ENCODE measurements at places on chromosomes 3 and 15.

DNA sequence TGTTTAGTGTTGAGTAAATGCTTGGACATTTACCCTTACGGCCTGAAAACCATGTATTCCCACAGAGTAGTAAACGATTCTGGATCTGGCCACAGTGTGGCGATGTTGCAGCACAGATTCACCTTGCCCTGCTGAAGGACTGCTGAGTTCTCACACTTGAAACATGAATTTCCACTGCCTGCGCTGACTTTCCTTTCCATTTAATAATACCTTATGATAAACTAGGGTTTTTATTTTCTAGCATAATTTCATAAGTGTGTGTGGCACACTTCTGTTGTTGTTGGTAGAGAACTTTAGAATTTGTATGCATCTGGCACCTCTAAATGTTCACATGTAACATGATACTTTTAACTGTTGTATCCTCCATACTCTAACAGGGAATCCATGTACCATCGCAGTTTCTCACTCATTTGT lies 53.9 kb downstream of the C3orf38 start:
- peak; percentile 67 for DNase-seq

GRCh38 chr15:35141743-35142471 lies 56.8 kb upstream of the NANOGP8 start:
- no peak for DNase-seq

DNA sequence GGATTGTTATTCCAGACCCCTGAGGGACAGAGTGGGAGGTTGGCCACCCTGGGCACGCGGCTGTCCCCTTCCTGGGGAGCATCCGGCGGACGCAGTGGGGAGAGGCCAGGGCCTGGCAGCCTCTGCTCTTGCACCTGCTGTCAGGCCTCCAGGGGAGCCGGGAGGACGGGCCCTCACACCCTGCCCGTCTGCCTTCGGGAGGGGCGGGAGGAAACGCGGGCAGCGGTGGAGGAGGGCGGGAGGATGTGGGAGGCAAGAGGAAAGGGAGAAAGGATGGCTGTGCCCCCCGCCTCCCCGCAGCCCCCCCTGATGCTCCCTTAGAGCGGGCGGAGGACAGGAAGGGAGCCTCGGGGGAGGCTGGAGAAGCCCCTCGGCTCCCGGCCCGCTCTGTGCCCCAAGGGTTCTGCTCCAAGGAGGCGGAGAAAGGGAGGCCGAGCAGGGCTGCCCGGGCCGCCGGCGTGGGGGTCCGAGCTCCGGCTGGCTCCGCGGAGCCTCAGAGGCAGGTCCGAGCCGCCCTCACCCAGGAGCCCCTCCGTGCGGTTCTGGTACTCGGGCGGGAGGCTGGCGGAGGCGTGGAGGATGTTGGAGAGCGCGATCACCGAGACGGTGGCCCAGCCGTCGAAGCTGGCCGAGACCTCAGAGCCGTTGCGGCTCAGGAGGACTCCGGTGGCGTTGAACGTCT lies 40.9 kb downstream of the MUC20 start:
- no peak for DNase-seq

DNA sequence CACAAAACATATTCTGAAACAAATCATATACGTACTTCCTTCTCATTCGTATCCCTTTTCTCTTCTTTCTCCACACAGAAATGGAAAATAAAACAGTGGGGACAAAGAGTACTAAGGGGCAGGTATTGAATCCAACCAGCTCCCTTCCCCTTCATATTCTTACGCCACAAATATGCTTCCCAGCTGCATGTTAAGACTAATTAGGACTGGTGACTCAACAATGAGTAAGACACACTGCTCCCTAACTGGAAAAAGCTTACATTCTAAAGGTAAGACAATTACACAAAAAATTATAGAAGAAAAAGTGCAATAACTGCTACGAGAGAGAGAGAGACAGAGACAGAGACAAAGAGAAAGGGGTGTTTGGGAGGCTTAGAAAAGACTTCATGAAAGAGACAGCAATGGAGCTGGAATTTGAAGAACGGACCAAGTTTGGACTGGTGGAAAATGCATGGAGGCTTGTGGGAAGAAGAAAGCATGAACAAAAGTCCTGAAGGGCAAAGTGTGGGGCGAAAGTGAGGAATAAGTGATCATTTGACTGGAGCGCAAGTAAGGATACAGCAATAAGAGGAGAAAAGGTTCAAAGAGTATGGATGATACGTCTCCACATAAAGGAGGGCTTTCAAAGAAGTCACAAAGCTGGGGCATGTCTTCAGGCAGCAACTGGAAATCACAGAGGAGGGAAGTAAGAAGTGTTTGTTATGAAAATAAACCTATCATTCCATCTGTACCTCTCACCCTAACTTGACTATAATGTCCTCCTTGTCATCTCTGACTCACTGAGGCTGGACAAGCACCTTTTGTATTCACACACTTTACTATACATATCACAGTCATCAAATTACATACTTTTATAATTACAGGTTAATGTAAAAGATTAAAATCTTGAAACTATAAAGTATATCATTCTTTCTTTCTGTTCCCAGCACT lies 49.2 kb downstream of the RYK start:
- DNase-seq = no peak

GRCh38 chr15:51251556-51251955 lies 86.8 kb downstream of the CYP19A1 start:
- no peak for DNase-seq

GRCh38 chr3:108664266-108664665 lies 74.7 kb downstream of the DZIP3 start:
- no peak for DNase-seq

- DNase-seq = peak; percentile 54
These were observed 4.9 kb upstream of the SLC6A6 start for GRCh38 chr3:14397531-14397930.

GRCh38 chr3:99466331-99466730 lies 172.1 kb upstream of the COL8A1 start:
- DNase-seq = no peak

DNA sequence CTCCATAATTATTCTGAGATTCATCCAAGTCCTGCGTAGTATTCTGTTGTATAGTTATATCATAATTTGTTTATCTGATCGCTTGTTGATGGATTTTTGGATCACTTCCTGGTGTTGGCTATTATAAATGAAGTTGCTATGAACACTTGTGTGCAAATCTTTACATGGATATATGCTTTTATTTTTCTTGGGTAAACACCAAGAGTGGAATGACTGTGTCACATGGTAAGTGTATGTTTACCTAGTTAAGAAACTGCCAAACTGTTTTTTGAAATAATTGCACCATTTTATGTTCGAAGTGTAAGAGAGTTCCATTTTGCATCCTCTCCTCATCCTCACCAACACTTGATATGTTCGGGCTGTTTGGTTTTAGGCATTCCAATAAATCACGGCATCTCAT lies 360.4 kb upstream of the FRG2C start:
- DNase-seq = no peak

- no peak for DNase-seq
These were observed 13.7 kb downstream of the CYFIP1 start for GRCh38 chr15:22966321-22967083.

All from activated CD8-positive, alpha-beta memory T cell treated with anti-CD3 and anti-CD28 coated beads, Interleukin-2, amount 10 ng/mL, durations not matched to agents 7 days and 5 days (primary cell).